ENCODE measurements at places on chromosomes 1 and 21.

GRCh38 chr1:214979191-214979590 is 103.3 kb upstream of the KCNK2 start:
- DNase-seq: no peak

DNA sequence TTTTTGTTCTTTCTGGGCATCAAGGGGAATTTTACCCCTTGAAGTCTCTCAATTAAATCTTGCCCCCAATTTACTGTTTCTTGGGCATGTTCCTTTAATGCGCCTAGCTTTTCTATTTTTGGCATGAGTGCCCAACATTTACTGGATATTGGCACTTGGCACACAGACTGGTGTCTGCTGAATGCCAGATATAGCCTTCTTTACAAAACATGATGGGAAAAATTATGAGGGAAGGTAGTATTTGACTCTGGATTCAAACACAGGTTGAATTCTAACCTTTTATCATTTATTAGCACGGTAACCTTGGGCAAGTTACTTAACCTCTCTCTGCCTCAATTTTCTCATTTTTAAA is 88.3 kb upstream of the GPR52 start:
- no peak for DNase-seq

GRCh38 chr1:227568593-227568992 is 5.2 kb downstream of the ZNF678 start:
- DNase-seq: no peak

DNA sequence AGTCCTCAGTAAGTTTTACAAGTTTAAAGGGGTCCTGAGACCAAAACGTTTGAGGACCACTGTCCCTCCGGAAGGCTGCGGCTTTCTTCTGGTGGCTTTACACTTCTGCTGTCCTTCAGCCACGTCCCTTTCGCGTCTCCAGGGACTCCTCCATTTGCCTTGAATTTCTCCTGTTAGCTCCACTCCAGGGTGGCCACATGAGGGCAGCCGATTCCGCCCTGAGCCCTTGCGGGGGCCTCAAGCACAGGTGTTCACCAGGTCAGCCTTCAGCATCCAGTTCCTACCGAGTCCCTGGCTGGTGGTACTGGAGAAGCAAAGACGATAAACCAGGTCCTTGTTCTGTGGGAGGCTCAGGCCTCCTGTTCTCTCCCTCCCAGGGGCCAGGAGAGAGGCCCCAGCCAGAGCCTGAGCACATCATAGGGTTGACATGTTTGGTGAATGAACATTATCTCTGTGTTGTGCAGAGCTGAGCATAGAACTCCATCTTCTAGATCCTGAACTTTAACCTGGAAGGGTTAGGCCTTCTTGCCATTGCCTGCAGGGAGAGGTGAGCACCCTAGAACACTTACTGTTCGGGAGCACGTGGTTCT is 27.4 kb upstream of the COQ8A start:
- DNase-seq: no peak

GRCh38 chr1:228321435-228321834 is 85.2 kb downstream of the TRIM11 start:
- DNase-seq: no peak

GRCh38 chr1:113850127-113850796 is 21.2 kb downstream of the PTPN22 start:
- DNase-seq: no peak

DNA sequence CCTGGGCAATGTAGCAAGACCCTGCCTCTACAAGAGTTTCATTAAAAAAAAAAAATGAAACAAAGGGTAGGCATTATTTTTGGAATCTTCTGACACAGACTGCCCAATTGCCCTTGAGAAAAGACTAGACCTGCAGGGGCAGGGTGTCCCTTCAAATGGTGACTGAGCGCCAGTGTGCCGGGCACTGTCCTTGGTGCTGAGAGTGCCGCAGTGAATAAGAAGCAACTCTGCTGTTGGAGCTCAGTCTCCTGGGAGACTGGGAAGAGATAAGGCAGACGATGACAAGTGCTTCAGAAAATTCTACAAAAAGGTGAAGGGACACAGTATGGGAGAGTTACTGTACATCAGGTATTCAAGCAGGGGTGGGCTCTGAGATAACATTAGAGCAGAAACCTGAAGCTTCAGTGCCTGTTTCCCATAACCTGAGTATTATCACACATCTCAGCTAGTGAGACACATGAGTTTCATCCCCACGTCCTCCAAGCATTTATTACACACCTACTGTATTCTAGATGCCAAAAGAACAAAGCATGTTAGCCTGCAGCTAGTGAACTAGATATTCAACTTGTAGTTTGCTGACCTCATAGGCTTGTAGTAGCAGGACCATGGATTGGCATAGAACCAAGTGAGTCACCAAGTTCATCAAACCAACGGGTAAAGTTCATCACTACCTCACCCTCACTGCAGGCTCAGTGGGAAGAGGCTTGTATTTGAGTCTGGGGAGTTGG is 18.4 kb upstream of the RPL11 start:
- DNase-seq: no peak

DNA sequence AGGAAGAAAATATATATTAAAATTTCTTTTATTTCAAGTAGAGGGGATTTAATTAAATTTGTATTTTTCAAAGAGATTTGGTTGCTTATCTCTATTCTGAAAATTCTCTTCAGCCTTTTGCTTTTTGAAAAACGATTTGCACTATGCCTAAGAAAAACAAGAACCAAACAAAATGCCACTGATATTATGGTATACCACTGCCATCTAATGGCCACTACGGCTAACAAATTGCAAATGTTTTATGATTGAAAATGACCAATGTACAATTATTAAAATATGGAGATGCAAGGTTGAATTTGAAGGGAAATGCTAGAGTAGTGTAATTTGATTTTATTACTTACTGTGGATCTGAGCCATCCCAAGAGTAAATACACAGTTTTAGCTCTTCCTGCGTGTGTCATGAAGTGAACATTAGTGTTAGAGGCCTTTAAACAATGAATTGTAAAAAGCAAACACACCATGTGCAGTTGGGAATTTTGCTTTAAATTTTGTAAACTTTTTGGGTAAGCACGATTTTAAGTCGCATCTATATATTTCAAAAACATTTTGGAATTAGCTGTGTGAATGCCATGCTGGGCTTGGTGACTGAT is 137.4 kb upstream of the USP25 start:
- DNase-seq: no peak

DNA sequence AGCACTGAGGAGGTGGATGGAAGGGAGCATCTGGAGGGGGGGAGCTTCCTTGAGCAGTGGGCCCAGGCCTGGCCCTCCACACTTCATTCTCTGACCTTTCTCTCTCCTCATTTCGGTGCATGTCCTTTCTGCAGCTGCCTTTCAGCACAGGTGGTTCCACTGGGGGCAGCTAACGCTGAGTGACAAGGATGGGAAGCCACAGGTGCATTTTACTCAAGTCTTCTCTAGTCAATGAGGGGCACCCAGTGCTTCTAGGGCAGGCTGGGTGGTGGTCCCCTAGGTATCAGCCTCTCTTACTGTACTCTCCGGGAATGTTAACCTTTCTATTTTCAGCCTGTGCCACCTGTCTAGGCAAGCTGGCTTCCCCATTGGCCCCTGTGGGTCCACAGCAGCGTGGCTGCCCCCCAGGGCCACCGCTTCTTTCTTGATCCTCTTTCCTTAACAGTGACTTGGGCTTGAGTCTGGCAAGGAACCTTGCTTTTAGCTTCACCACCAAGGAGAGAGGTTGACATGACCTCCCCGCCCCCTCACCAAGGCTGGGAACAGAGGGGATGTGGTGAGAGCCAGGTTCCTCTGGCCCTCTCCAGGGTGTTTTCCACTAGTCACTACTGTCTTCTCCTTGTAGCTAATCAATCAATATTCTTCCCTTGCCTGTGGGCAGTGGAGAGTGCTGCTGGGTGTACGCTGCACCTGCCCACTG is 43.2 kb downstream of the YARS1 start:
- no peak for DNase-seq

DNA sequence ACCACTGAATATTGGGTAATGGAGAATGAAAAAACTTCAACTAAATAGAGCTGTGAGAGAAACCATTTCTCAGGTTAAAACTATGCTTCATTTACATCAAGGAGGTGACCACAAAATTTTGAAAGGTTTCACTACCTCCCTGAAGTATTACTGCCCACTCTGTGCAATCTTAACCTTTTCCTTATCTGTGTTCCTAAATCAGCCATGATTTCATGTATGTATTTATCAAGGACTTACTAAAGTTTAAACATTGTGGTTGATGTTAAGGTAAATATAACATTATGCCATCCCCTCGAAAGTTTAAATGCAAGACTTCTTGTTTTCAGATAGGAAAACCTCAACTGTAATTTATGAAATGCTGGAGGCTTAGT is 84.4 kb downstream of the CLEC20A start:
- no peak for DNase-seq
